ENCODE measurements at places on chromosomes 3 and 15.

- DNase-seq: no peak
Measured at GRCh38 chr3:34319881-34320280, 521.5 kb downstream of the PDCD6IP start.

DNA sequence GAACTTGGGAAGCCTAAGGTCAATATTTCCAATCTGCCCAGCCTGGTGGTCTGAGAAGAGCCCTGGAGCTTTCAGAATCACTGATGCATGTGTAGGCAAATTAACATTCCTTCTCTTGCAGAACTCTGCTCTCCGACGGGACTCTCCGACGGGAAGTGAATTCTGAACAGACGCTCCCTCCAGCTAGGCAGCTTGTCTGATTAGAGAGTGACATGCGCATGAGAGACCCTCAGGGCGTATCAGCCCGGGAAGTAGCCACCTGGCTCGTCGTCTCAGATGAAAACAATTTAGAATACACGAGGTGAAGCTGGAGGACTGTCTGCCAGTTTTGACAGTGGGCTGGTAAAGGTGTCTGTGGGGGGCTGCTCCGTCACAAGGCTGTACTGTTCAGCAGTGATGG is 103.1 kb downstream of the DGKG start:
- DNase-seq: no peak

DNA sequence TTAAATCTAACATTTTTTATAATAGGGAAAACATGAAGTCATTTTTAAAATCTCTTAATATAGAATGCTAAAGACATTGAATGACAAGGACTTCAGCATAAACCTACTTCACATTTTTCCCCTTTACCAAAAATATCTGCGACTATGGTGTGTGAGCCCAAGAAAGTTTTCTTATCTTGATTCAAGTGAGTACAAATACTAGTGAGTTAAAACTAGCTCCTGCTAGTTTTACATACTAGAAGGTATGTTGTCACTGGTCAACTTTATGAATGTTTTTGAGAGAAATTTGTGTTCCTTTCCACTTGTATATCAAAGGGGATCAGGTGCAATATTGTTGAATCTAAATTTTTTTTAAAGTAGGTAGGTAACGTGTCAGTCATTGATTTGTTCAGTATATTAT is 152.4 kb upstream of the CGNL1 start:
- DNase-seq: no peak

GRCh38 chr3:167743799-167744198 is 8.3 kb downstream of the SERPINI1 start:
- DNase-seq: no peak

DNA sequence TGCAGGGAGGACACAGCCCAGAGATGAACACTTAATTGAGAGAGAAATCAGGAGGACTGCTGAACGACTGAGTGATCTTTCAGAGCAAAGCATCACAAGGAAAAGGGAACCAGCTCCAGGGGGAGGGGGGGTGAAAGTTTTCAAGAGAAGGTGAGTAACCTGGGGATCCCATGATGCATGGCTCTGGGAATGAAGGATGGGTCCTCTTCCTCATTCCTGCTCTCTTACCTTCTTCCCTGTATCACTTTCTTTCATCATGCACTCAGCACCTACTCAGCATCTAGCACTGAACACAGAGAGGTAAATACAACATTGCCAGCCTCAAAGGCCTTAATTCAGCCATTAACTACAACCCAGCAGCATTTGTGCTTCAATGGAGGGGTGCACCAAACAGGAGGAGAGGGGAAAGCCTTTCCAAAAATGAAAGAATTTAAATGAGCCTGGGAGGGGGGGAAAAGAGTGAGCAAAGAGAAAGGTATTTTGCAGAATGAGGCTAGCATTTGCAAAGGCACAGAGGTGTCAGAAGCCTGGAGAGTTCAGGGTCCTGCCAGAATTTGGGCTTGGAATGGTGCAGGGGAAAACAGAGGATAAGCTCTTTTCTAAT is 427.4 kb downstream of the FOXP1 start:
- DNase-seq: no peak

GRCh38 chr3:13332158-13332557 is 88.0 kb downstream of the NUP210 start:
- DNase-seq: no peak
